ENCODE measurements at places on chromosomes 5 and 9. TPM values are rescaled to one million over a fixed set of nuclear protein-coding genes. Genes with fewer than 3 reads are reported as not detected.

LHX3 gene
- total RNA-seq, result 0.45 TPM

PIGO gene
- 24.3 TPM for total RNA-seq

CTXN3 gene
- 28.7 TPM for total RNA-seq

ARSI gene
- 0.23 TPM for total RNA-seq

GADD45G gene
- 26.4 TPM for total RNA-seq

GLDC gene
- 39.8 TPM for total RNA-seq

IFNA13 gene
- total RNA-seq, result 0.29 TPM
